ENCODE measurements at places on chromosomes 7 and 10.

DNA sequence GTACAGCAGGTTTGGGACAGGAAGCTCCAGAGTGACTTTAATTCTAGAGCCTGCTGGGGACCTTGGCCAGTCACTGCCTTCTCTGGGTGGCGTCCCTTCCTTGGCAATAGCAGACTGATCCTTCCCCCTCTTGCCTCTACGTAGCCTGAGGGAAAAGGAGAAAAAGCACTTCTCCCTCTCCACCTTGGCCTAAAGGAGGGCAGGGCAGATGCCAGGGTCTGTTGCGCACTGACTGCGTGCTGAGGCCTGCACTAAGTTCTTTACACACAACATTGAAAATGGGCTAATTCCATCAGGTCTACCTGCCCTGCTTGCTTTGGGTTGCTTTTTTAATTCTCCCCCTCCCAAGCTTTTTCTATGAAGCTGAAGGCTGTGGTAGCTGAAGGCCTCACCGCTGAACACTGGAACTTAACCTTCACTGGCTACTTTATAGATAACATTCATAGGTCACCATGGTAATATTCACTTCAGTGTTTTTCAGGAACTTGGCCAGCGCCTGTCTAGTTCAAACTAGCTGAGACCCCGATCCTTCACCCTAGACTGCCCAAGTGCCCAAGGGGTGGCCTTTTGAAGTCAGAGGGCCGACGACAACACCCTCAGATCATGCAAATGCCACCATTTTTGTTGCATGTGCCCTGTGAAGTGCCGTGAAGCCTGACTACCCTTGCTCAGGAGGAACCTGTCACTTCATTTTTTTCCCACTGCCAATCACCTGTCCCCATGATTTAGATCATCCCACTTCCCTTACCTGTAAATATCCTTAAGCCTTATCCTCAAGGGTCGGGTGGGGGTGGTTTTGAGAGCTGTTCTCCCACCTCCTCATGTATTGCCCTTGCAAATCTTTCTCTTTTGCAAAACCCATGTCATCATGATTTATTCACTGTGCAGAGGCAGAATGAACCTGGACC, 28.7 kb downstream of the PRF1 start:
- DNase-seq = peak; percentile 24

DNA sequence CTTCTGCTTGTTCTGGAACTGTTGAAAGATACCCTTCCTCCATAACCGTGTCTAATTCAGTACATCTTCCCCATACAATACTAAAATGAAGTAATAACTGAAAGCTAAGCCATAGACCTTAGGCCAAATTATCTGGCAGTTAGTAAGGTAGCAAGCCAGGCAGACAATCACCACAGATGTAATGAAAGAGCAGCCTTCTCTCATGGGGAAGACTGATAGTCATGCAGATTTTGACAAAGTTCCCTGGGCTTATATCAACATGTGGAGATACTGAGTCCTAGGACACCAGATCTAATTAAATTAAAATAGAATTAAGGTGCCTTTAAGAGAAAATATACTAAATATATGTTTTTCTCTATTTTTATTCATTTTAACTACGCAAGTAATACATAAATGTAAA, 61.5 kb downstream of the PON1 start:
- no peak for DNase-seq

GRCh38 chr7:116422683-116423082, 76.9 kb upstream of the CAV2 start:
- DNase-seq = no peak

DNA sequence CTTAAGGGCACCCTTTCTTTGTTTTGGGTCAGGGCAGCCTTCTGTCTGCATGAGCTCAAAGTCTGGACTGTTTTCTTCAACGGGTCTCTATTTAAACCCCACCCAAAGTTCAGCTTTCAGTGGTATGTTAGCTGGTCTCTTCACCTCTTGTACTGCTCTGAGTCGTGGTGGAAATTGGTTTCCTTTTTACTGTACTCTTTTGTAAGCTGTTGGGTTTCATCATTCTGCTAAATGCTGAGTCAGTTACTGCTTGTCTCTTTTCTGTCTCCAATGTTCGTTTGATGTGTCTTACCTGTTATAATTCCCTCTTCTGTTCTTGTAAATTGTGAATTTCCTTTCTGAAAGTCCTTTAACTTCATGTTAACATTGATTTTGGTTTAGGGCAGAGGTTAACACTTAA, 64.1 kb upstream of the MALRD1 start:
- no peak for DNase-seq

GRCh38 chr7:17681965-17682364, 258.3 kb downstream of the SNX13 start:
- DNase-seq = no peak

- DNase-seq = peak; percentile 65
Observed at GRCh38 chr10:118594392-118595063, 920 bp downstream of the PRLHR start.

GRCh38 chr10:30594077-30594476, 35.5 kb downstream of the LYZL2 start:
- DNase-seq = no peak

DNA sequence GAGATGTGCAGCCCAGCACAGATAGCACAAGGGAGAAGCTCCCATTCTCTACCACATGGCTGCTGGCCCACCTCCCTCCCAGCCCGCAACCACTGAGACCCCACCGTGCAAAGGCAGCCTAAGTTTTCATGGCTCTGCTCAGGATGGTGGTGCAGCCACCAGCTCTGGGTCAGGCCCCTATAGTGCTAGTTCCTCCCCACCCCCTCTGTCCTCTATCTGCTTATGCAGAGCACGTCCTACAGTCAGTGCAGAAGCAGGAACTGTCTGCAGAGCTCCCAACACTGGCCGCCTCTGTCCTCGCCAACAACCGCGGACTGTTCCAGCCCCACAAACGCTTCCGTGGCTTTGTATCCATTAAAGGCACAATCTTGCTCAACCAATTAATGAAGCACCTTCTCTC, 278.9 kb downstream of the GRID1 start:
- no peak for DNase-seq

GRCh38 chr7:123571684-123572083, 14.1 kb upstream of the NDUFA5 start:
- DNase-seq = peak; percentile 30

DNA sequence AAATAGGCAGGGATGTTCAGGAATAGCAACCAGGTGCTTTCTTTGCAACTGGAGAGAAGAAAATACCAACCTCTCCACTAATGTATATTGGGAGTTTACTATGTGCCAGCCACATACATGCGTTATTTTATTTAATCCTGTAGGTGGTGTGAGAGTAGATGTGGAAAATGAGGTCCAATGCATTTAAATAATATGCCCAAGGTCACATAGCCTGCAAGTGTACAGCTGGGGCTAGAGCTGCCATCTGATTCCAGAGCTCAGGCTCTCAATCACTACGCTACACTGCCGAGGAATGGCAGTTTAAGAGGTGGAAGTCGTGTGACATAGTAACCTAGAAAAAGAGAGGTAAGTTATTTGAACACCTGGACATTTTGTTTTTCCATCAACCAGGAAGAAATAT, 277.0 kb downstream of the EXOC4 start:
- DNase-seq = no peak

GRCh38 chr10:69516316-69516715, 56.9 kb downstream of the NEUROG3 start:
- no peak for DNase-seq

- DNase-seq = no peak
Observed at GRCh38 chr10:123429706-123430221, 236.4 kb upstream of the GPR26 start.

GRCh38 chr10:76302481-76302880, 871.1 kb downstream of the LRMDA start:
- DNase-seq = no peak

DNA sequence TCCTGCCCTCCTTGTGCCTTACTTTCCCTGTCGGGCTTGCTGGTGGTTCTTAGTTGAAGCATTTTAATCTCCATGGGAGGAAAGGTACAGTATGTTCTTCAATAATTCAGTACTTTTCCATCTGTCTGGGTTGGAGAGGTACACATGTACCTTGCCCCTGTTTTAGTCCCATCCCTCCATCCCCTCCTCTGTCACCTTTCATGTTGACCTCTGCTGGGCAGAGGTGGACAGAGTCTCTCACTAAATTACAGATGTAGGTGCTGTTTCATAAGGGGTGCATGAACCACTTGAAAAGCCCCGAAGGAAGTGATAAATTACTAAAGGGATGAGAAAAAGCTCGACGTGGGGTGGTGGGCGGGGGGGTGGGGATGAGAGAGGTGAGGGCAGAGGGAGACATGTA, 5.4 kb downstream of the AGFG2 start:
- DNase-seq = no peak

- no peak for DNase-seq
Observed at GRCh38 chr10:59829601-59830000, 76.3 kb upstream of the MRLN start.

DNA sequence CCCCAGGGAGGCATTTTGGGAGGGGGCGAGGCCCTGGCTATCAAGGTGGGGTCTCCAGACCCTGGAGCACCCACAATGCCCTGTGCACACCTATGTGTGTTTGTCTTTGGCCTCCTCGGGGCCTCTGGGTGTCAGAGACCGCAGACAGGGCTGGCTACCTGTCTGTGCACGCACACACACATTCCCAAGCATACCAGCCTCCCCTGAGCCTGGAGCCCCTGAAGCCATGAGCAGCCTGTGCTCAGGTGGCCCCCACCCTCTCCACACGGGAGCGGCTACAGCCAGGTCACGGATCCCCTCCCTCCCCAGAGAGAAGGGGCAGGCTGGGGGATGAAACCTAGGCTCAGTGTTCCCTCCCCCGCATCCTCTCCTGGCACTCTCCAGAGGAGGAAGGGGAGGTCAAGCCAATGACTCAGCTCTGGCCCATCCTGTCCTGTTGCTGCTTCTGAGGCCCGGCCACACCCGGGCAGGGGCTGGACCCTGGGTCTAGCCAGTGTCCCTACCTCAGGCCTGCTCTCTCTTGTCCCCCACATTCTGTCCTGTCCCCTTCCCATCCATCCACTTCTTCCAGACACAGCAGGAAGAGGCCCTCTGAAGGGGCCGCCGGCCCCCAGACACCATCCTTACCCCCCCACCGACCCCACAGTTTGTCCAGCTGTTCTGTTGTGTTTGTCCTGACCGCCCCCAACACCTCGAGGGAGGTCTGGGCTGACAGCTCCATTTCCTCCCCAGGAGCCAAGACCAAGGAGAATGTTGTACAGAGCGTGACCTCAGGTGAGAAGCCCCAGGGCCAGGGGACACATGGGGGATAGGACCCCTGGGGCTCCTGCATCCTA, 720 bp downstream of the SNCG start:
- DNase-seq = peak; percentile 84

GRCh38 chr10:28530751-28531150, 2.2 kb upstream of the WAC start:
- peak; percentile 21 for DNase-seq

- no peak for DNase-seq
Observed at GRCh38 chr7:107471292-107472070, 1.6 kb downstream of the GPR22 start.

GRCh38 chr10:76509446-76509845, 1078.0 kb downstream of the LRMDA start:
- DNase-seq = no peak

DNA sequence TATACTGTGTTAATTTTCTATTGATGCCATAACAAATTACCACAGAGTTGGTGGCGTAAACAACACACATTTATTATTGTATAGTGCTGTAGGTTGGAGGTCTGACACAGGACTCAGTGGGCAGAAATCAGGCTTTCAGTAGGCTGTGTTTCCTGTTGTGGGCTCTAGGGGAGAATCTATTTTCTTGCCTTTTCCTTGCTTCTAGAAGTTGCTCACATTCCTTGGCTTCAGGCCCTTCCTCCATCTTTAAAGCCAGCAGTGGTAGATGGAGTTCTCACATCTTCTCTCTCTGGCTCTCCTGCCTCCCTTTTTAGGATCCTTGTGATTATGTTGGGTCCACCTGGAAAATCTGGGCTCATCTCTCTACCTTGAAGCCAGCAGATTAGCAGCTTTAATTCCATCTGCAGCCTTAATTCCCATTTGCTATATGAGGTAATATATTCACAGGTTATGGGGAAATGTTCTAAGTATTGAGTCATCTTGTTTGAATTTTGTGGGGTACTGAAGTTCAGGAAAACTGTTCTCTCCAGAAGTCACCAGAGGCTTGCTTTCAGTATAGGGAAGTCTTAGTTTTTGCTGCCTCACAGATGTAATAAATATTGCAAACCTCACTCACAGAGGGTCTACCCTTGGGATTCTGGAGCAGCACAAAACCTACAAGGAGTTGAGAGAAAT, 38.9 kb downstream of the CCNY start:
- no peak for DNase-seq

DNA sequence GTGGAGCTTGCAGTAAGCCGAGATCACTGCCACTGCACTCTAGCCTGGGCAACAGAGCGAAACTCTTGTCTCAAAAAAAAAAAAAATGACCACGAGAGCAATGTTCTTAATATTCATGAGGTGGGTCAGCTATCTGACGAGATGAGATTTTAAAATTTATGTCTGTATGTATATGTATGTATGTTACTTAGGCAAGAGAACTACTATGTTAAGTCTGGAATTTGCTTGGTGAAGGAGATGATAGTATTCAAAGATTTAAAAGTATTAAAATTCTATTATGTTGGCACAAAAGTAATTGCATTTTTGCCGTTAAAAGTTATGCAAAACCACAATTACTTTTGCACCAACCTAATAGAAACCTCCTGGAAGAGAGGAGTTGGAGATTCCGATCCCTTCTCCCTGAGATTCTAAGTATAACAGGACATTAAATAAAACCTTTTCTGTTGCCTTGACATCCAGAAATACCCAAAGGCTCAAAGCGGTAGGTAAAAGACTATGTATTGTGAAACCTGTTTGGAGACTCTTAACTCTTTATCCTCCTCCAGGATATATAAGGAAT, 114.3 kb upstream of the TNS3 start:
- DNase-seq = no peak

GRCh38 chr10:43024942-43025700, 51.7 kb upstream of the RET start:
- no peak for DNase-seq

DNA sequence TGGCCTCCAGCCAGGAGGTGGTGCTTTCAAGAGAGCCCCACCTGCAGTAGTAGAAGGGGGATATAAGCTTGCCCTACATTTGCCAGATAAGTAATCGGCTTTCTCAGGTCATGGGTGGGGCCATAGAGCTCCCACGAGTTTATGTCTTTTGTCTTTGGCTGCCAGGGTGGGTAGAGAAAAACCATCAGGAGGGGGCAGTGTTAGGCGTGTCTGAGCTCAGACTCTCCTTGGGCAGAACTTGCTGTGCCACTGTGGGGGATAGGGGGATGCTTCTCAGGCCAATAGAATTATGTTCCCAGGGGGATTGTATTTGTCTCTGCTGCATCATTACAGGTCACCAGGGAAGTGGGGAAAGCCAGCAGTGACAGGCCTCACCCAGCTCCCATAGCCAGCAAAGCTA, 12.3 kb upstream of the MRPS33 start:
- DNase-seq = no peak

- no peak for DNase-seq
Observed at GRCh38 chr7:43834463-43835251, 34.7 kb downstream of the MRPS24 start.
